Adrenal gland (tissue), 19 donors: ENCODE measurements at places on chromosomes 5 and 9. TPM values are rescaled to one million over a fixed set of nuclear protein-coding genes. Genes with fewer than 3 reads are reported as not detected.

Gene ZNF346
- 16.8 TPM for polyA plus RNA-seq

Gene PCDHGC4
- polyA plus RNA-seq, result 1.0 TPM

Gene IFNB1
- not detected for polyA plus RNA-seq

Gene NEUROG1
- polyA plus RNA-seq, result not detected

Gene GHR
- polyA plus RNA-seq, result 4.3 TPM

Gene RNF14
- polyA plus RNA-seq, result 122 TPM

Gene SNCAIP
- 1.5 TPM for polyA plus RNA-seq

Gene TRPM6
- 0.20 TPM for polyA plus RNA-seq

Gene CBY3
- polyA plus RNA-seq, result 0.10 TPM

Gene FAM153A
- polyA plus RNA-seq, result 26.1 TPM

Gene SPATA31D1
- not detected for polyA plus RNA-seq

Gene IFNA2
- not detected for polyA plus RNA-seq

Gene INSL4
- not detected for polyA plus RNA-seq
